NCI-H187 treated with DMSO at 0.1 percent for 48 hours (cell line): ENCODE measurements at places on chromosomes 4 and X.

GRCh38 chrX:80765220-80765625 lies 44.5 kb downstream of the BRWD3 start:
- DNase-seq = no peak

GRCh38 chr4:17787315-17787714 lies 5.9 kb upstream of the FAM184B start:
- no peak for DNase-seq

DNA sequence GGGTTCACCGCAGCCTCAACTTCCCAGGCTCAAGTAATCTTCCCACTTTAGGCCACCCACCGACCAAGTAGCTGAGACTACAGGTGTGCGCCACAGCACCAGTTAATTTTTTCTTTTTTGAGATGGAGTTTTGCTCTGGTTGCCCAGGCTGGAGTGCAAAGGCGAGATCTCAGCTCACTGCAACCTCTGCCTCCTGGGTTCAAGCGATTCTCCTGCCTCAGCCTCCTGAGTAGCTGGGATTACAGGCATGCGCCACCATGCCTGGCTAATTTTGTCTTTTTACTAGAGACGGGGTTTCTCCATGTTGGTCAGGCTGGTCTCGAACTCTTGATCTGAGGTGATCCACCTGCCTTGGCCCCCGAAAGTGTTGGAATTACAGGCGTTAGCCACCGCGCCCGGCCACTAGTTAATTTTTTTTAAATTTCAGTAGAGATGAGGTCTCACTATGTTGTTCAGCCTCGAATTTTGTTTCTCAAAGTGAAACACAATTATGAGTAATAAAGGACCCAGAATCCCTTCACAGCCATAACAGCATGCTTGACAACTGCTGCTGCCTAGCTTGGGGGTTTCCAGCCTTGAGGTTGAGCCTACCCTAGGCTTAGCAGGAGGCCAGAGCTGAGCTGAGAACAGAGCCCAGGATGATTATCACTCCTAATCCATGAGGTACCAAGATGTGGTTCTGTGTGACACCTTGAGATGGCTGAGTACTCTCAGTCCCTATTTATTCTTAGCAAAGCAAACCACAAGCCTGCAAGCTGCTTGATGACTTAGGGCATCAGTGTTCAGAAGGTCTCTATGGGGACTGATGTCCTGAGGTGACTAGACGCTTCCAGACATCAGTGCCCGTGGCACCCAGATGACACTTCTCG lies 41.6 kb upstream of the NKRF start:
- DNase-seq = no peak

DNA sequence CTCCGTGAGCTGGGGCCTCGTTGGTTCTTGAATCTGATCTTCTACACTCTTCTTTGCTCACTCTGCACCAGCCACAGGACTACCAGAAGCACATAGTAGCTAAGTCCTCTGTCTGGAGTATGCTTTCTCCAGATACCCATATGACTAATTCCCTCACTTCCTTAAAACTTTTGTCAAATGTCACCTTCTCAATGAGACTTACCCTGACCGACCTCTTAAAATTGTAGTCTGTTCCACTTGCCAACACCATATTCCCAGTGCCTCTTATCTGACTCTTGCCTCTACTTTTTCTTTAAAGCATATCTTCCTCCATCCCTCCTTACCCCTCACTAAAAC lies 10.0 kb downstream of the PARM1 start:
- DNase-seq = no peak

DNA sequence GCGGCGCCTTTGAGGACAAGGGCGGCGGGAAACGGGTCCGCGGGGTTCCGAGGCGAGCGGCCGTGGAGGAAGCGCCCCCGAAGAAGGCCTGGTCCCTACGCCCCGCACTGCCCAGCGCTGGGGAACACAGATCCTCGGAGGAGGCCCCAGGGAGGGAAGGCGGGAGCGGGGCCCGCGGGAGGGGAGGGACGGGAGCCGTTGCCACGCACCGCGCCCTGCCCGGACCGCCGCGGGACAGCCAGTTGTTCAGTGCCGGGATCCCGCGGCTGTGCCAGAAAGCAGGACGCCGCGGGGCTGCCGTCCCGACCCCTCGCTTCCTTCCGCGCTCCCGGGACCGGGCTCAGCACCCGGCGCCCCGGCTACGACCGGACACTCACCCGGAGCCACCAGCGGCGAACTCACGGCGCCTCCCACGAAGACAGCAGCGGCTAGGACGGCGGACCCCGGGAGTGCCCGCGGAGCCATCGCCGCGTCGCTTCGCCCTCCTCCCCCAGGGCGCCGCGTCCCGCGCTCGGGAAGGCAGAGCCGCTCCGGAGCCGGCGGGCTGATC lies 278 bp downstream of the RELL1 start:
- no peak for DNase-seq

DNA sequence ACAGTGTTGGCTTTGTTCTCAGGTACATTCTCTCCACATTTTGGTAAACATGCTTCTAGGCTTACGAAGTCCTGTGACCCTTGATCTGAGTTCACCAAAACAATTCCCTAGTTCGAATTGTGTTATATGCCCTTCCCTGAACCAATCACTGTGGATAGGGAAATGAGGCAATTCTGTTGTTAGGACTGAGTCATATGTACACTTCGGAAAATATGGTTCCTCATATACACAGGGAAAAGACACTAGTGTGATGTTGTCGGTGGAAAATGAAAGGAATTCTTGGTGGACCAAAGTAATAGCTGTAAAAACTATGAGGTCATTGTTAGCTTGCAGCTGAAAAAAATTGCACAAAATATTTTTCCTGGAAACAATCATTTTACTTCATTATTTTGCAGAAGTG lies 46.6 kb upstream of the MAGEC2 start:
- no peak for DNase-seq

- no peak for DNase-seq
Observed at GRCh38 chr4:183155450-183156184, 56.6 kb downstream of the WWC2 start.
